Body of pancreas (tissue), 4 donors: ENCODE measurements at places on chromosomes 16 and 17.

DNA sequence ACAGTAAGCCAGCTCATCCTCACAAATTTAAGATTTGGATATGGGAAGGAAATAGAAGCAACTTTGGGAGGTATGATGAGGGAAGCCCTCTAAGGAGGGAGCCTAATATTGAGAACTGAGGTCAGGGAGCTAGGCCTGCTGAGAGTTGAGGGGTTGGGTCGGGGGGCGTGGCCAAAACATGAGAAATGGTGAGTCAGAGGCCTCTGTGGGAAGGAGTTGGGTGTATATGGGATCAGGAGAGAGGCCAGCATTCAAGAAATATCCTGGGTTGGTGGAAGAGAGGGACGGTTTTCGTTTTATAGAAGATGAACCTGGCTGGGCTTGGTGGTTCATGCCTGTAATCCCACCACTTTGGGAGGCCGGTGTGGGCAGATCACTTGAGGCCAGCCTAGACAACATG is 48.4 kb downstream of the CLEC16A start:
- H3K4me1 ChIP-seq = no peaks in the 10 kb centered on the region
- no peak overlapping the region for H3K4me3 ChIP-seq
- DNase-seq = no peak
- H3K36me3 ChIP-seq = no peaks in the 10 kb centered on the region
- no peaks in the 10 kb centered on the region for H3K27me3 ChIP-seq

- H3K27ac ChIP-seq = no peak overlapping the region
- DNase-seq = no peak
- no peaks in the 10 kb centered on the region for H3K36me3 ChIP-seq
- no peaks in the 10 kb centered on the region for H3K4me1 ChIP-seq
- H3K4me3 ChIP-seq = no peak overlapping the region
Measured at GRCh38 chr17:69761767-69762321, 313.2 kb upstream of the KCNJ16 start.

DNA sequence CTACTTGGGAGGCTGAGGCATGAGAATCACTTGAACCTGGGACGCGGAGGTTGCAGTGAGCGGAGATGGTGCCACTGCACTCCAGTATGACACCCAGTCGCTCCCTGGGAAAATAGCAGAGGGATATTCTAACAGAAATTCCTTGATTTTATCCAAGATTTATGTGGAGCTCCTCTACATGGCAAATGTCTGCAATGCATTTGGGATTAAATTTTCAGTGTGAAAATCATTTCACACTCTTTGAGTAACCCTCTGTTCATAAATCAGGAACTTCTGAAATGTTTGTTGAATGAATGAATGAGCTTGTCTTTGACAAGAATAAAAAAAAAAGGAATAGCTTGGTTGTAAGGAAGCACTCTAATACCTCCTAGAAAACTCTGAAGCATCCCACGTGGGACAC is 305.8 kb downstream of the SHISA9 start:
- no peaks in the 10 kb centered on the region for H3K27me3 ChIP-seq
- no peaks in the 10 kb centered on the region for H3K4me1 ChIP-seq
- H3K36me3 ChIP-seq = no peaks in the 10 kb centered on the region

DNA sequence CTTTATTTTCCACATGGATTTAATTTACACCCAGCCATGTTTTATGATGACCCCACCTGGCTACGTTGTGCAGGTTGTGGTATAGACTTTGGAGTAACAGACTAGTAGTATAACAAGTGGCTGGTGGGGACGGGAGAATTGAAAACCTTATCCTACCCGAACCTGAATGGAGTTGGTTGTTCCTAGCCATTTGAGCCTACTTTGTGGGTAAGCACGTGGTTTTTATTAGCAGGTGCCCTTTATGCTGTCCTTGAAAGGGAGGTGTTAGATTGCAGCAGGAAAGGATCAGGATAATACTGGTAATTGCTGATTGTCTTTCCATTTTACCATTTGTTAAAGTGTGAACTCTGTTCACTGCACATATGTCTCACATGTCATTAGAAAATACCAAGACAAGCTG is 31.9 kb upstream of the PHAF1 start:
- no peak overlapping the region for H3K4me3 ChIP-seq
- H3K27me3 ChIP-seq = no peaks in the 10 kb centered on the region
- no peak overlapping the region for H3K27ac ChIP-seq
- H3K36me3 ChIP-seq = peaks cover 8% of the 10 kb centered on the region

DNA sequence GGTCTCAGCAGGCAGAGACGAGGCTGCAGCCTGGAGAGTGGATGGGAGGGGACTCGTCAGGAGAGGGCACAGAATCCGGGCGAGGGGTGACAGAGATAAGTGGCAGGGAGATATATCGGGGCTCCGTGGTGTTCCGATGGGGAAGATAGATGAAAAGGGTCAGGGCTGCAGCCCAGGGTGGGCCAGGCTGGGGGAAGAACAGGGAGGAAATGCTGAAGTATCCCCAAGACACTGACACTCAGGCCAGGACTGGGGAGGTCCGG is 2.1 kb downstream of the LGALS3BP start:
- no peaks in the 10 kb centered on the region for H3K27me3 ChIP-seq
- peaks cover 44% of the 10 kb centered on the region for H3K4me1 ChIP-seq
- no peak for DNase-seq
- H3K36me3 ChIP-seq = no peaks in the 10 kb centered on the region

DNA sequence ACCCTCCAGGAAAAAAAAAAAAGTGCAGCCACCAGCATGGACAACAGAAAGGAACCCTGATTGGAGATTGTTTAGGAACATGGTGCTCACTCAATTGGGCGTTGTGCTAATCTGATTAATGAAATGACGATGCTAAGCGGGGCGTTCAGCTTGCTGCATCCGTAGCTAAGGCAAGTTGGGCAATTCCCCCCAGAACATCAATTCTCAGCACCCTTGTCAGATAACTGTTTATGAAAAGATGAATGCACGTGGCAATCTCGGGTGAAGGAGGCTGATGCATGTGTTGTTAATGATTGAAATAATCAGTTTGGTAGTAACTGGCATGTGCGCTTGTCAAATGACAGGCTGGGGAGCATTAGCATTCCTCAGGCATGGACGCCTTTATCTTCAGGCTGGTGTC is 57.0 kb downstream of the HS3ST3A1 start:
- no peak for DNase-seq
- no peak overlapping the region for H3K4me3 ChIP-seq
- no peaks in the 10 kb centered on the region for H3K36me3 ChIP-seq
- no peaks in the 10 kb centered on the region for H3K4me1 ChIP-seq

- no peaks in the 10 kb centered on the region for H3K36me3 ChIP-seq
- H3K4me1 ChIP-seq = no peaks in the 10 kb centered on the region
- DNase-seq = no peak
- no peak overlapping the region for H3K4me3 ChIP-seq
- no peak overlapping the region for H3K27ac ChIP-seq
Measured at GRCh38 chr17:13973960-13974651, 95.2 kb upstream of the COX10 start.

GRCh38 chr16:62752854-62753253 is 716.6 kb upstream of the CDH8 start:
- no peaks in the 10 kb centered on the region for H3K27me3 ChIP-seq
- no peaks in the 10 kb centered on the region for H3K36me3 ChIP-seq

GRCh38 chr16:57977418-57978069 is 6.6 kb upstream of the CNGB1 start:
- H3K36me3 ChIP-seq = no peaks in the 10 kb centered on the region
- no peaks in the 10 kb centered on the region for H3K27me3 ChIP-seq
- H3K4me1 ChIP-seq = no peaks in the 10 kb centered on the region
- H3K27ac ChIP-seq = no peak overlapping the region
- no peak overlapping the region for H3K4me3 ChIP-seq

- H3K4me1 ChIP-seq = no peaks in the 10 kb centered on the region
- no peaks in the 10 kb centered on the region for H3K27me3 ChIP-seq
- no peak overlapping the region for H3K27ac ChIP-seq
- no peaks in the 10 kb centered on the region for H3K36me3 ChIP-seq
Measured at GRCh38 chr17:15744885-15745284, 12.8 kb downstream of the TBC1D26 start.

GRCh38 chr17:57861000-57861789 is 11.4 kb upstream of the MRPS23 start:
- no peaks in the 10 kb centered on the region for H3K27me3 ChIP-seq
- peak; percentile 88 for DNase-seq
- H3K27ac ChIP-seq = peak overlapping the region; percentile 95
- peaks cover 38% of the 10 kb centered on the region for H3K4me1 ChIP-seq

GRCh38 chr16:9002042-9002441 is 38.3 kb upstream of the USP7 start:
- no peaks in the 10 kb centered on the region for H3K36me3 ChIP-seq
- no peak overlapping the region for H3K27ac ChIP-seq
- no peaks in the 10 kb centered on the region for H3K27me3 ChIP-seq
- no peaks in the 10 kb centered on the region for H3K4me1 ChIP-seq
